Esophagus mucosa (tissue), 1 donor: ENCODE measurements at places on chromosomes 4 and X. TPM values are rescaled to one million over a fixed set of nuclear protein-coding genes. Genes with fewer than 3 reads are reported as not detected.

DNA sequence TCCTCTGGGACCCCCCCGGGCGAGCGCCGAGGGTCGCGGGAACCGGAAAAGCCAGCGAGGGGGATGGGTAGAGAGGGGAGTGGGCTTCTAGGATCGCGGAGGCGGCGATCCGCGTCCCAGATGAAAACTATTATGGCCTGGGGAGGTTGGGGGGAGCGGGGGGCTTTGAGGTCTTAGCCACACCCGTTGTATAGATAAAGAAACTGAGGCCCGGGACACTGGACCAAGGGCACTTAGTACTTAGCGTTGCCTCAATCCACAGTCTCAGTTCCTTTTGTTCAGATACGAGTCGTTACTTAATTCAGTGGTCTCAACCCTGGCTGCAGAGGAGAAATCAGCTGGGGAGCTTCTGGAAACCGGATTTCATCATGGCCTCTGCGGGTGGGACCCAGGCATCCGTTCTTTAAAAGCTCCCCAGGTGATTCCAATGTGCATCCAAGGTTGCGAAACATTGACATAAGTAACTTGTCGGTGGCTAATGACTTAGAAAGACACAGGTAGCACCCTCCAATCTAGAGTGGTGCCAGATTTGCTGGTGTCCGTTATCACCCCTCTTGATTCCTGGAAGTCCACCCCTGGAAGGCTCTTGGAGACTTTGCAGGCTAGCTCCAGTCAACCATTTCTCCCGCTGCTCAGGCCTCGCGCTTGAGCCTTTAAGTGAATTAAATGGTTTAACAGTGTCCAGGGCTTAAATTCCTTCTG is 90.7 kb downstream of the GEMIN8 start:
- no peak for ATAC-seq

- ATAC-seq, result no peak
These were observed 66.0 kb downstream of the PGRMC2 start for GRCh38 chr4:128221586-128221985.

DNA sequence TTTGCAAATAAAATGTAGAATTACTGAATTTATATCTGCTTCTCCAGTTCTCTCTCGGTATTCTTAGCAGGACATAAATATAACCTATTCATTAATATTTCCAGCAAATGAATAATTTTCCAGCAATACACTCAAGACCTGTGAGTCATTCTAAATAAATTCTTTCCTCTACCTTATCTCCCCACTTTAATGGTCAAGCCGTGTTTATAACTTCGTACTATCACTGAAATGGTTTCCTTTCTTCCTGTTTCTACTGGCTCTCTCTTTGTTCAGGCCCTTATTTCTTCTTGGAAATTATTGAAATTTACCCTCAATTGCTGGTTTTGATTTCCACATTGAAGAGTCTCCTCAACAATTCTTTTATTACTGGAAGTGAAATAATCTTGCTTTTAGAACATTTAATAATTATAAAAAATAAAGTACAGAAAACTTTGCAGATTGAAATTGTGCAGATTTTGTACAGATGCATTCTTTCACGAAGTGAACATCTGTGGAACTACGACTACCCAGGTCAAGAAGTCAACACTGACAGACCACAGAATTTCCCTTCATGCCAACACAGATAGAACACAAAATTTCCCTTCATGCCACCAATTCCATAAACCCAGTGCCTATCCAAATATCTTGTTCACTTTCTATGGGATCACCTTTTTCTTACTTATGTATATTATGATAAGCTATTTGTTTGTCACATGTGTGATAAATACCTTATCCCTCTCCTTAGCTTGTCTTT is 205.7 kb downstream of the FAT4 start:
- no peak for ATAC-seq

PSAPL1 gene
- not detected for total RNA-seq

DNA sequence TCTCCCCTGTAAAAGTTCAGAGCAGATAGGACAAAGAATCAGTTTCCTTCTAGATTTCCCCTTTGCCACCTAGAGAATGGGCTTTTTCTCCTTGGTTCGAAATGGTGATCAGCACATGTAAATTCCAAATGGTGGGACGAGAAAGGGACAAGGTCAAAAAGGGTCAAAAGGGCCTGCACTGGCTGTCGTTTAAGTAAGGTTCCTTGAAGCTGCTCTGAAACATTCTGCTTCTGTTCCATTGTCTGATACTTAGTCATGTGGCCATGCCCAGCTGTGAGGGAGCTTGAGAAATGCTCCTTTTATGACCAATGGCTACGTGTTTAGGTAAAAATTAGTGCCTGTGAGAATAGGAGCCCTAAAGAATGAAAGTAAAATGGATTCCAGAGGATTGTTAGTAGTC is 165.9 kb upstream of the CENPE start:
- ATAC-seq, result no peak

MAGEB2 gene
- not detected for total RNA-seq

TMSB15A gene
- total RNA-seq, result not detected

- no peak for ATAC-seq
These were observed 150.5 kb upstream of the RXFP1 start for GRCh38 chr4:158371158-158371557.

ITIH6 gene
- not detected for total RNA-seq

DNA sequence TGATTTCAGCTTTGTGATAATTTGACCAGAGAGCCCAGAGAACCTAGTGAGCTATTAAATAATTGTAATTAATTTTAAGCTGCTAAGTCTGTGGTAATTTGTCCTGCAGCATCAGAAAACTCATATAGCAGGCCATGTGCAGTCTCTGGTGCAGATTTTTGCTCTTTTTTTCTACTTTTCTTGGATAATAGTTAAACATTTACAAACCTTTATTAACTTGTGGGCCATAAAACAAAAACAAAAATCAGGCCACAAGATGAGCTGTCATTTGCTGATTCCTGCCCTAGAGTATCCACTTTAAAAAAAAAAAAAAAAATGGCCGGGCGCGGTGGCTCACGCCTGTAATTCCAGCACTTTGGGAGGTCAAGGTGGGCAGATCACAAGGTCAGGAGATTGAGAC is 99.8 kb downstream of the CLDN22 start:
- no peak for ATAC-seq

GRCh38 chr4:86356425-86357210 is 3.2 kb downstream of the MAPK10 start:
- no peak for ATAC-seq

- ATAC-seq, result peak; percentile 75
These were observed 223.1 kb upstream of the FAT1 start for GRCh38 chr4:186946682-186947294.
